ENCODE measurements at places on chromosomes 6 and 20.

- DNase-seq: no peak
Observed at GRCh38 chr6:77470983-77471382, 7.7 kb upstream of the HTR1B start.

- no peak for DNase-seq
Observed at GRCh38 chr6:43123461-43124314, 47.4 kb upstream of the SRF start.

GRCh38 chr6:40877362-40877761 lies 161.7 kb downstream of the UNC5CL start:
- DNase-seq: no peak

DNA sequence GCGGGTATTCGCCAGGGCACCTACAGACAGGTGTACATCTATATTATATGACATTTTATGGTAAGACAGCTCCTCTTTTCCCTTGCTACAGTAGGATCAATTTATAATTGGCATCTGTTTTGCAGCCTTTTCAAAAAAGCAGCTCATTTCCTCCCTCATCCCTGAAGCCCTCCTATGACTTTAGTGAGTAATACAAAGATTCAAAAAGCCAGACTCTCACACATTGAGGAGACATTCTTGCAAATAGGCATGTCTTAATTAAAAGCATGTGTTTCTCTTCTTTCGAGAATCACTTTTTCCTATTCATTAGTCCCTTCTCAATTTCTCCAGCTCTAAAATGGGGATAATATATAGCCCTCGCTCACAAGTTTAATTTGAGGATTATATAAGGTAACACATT lies 283.4 kb downstream of the TBC1D7 start:
- DNase-seq: no peak

GRCh38 chr6:13787137-13787536 lies 27.2 kb downstream of the MCUR1 start:
- no peak for DNase-seq

DNA sequence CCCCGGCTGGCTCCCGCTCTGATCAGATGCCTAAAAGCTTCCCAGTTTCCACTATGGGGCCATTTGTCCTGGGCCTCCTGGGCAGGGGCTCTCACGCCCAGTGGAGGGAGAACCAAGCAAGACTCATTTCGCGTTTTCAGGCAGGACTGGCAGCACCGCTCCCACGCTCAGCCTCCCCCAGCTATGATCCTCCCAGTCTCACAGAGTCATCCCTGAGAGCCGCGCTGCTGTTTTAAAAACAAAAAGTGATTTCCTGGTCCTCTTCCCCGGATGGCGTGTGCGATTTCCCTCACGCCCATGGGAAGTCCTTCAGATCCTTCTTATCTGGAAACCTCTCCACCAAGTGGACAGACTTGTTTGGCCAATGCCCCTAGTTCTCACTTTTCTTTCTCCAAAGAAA lies at the start of gene ADGRF5:
TSS of gene ADGRF5 (minus strand) at position 208 of the 400 bp plus-strand sequence. CDS start 15,176 bp downstream, outside the sequence.
- no peak for DNase-seq

DNA sequence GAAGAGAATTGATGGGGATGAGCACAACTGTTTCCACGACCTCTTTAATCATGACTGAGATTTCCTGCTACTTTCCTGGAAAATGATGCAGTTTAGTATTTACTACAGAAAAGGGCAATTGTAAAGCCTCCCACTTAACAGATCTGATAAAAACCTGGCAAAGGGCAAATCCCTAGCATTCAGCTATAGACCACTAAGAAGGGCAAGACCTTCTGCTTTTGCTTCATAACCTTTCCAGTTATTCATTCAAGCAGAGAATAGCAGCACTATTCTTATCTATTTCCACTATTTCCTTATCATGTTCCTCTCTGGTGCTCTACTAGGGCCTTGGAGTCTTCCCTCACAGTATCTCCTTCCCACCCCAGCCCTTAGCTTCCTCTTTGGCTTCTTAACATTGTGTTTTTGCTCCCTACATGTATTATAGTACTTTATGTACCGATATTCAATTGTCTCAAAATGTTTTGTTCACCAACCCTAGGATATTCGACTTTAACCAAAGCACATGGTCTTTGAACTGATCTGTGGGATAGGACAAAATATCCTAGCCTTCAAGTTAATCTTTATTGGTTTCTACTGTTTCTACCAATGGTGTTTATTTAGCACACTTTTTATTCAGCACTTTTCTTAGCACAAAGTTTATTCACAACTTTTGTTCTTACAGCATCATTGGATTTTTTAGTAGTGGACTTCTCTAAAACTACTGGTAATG lies 32.7 kb upstream of the MANEA start:
- no peak for DNase-seq
